Stimulated activated CD4-positive, alpha-beta T cell treated with anti-CD3 and anti-CD28 coated beads, TNF-alpha, amount 100 ng/mL, for 24 hours (primary cell): ENCODE measurements at places on chromosomes 12 and 14.

- DNase-seq, result no peak
Measured at GRCh38 chr12:19186722-19187661, 57.5 kb downstream of the PLEKHA5 start.

DNA sequence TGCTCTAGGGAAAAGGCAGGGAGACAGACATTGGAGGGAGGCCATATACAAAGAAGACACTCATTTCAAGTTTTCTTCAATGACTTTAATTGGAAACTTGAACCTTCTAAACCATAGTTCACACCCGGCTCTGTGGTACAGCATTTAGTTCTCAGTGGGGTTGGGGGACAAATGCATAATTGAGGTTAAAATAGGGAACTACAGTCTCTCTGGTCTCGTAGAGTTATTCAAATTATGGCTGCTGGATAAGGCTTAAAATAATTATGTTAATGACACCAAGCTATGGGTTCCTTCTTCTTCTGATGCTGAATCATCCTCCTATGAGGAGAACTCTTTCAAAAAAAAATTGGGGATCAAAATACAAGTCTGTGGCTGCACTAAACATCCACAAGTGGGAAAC lies 3.8 kb upstream of the RPAP3 start:
- no peak for DNase-seq

GRCh38 chr12:125954362-125954761 lies 889.1 kb downstream of the AACS start:
- no peak for DNase-seq

GRCh38 chr12:101749657-101750056 lies 10.4 kb upstream of the SYCP3 start:
- DNase-seq, result no peak

GRCh38 chr12:45232146-45232755 lies 16.4 kb downstream of the ANO6 start:
- no peak for DNase-seq

- no peak for DNase-seq
Measured at GRCh38 chr12:62725781-62726180, 209.2 kb downstream of the PPM1H start.

DNA sequence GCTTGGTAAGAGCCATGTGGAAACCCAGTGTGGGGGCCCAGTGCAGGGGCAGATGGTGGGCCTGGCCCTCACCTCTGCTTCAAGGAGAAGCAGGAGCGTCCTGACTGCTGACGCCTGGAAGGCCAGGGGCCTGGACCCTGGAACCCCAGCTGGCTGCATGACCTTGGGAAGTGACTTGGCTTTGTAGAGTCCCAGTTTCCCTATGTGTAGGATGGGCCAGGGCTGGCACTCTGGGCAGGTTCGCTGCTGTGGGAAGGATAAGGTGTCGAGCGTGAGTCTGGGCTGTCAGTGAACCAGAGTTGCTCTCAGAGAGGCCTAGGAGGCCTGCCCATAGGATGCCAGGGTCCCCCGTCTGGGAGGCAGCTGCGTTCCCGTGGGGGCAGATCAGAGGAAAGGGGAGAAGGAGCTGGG lies 43.2 kb downstream of the TRAFD1 start:
- no peak for DNase-seq

GRCh38 chr14:22780941-22781300 lies 14.4 kb downstream of the OXA1L start:
- DNase-seq, result no peak

DNA sequence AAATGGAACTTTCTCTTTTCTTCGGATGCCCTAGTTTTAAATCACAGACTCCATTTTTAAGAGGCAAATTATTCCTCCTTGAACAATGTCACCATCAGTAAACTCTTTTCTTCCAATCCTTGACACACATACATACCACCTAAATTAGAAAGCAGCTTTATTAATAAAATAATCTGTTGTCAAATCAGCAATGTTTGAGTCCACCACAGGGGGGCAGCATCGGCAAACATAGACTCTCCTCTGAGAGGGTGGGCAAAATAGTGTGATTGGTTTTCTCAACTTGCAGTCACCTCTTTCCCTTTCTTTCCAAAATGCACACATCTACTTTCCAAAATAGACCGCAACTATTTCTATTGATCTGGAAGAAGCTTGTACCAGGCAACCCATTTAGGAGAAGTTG lies 438.4 kb upstream of the OR4E1 start:
- DNase-seq, result no peak

- no peak for DNase-seq
Measured at GRCh38 chr12:62922539-62922938, 12.4 kb downstream of the PPM1H start.

DNA sequence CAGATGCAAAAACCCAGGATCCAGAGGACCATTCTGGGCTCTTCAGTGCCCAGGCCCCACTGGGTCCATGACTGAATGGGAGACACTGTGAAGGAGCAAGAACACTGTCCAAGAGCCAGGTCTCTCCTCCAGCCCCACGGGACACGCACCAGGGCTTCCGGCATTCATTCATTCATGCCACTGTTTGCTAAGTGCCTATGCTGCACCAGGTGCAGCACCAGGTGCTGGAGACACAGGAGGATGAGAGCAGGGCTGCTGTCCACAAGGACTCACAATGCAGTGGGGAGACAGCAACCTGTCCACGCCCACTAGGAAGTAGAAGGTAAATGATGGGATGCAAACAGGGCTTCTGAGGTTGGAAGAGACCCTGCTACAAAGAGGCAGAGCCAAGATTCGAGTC lies 20.4 kb downstream of the CLMN start:
- DNase-seq, result no peak

DNA sequence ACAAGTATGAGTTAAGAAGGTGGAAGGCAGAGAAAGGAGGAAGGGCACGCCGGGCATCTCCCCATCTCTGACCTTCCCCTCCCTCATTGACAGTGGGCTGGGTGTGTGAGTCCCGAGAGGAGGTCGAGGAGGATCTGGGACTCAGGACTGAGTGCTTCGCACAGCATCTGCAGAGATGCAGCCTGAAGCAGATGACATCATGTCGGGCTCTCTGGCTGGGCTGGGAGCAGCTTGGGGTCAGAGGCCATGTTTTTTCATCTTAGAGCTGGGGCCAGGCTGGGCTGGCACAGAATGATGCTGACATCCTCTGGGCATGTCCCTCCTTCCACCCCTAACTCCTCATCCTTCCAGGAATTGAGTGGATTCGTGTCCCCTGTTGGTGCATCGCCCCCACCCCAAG lies 43.5 kb downstream of the CMKLR1 start:
- no peak for DNase-seq

- no peak for DNase-seq
Measured at GRCh38 chr14:27528328-27528727, 930.5 kb upstream of the NOVA1 start.

- peak; percentile 2 for DNase-seq
Measured at GRCh38 chr12:88142610-88142991, 494 bp downstream of the TMTC3 start.

DNA sequence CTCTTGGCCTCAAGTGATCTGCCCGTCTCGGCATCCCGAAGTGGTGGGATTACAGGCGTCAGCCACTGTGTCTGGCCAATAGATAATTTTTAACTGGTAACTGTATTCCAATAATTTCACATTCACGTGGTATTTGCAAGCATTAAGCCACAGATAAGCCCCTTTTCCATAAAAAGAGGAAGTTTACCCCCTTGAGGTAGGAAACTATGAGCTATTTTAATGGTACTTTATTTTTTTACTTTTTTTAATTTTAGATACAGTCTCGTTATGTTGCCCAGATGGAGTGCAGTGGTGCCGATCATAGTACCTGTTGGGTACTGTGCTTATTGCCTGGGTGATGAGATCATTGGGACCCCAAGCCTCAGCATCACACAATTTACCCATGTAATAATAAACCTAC lies 42.9 kb upstream of the AP4S1 start:
- no peak for DNase-seq

DNA sequence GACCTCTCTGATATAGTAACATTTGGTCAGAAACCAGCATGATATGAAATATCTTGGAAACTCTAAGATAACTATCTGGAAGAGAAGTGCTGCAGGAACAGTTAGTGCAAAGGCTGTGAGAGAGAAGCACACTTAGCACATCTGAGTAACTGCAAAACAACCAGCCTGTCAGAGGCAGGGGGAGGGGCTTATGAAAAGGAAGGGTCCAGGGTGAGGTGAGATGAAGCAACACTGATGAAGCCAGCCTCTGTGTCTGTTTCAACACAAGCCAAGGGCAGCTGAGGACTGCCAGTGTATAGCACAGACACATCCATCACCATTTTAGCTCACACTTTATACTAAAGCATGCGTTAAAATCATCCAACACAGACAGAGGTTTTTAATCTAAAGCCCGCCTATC lies 37.4 kb upstream of the OVCH1 start:
- no peak for DNase-seq

DNA sequence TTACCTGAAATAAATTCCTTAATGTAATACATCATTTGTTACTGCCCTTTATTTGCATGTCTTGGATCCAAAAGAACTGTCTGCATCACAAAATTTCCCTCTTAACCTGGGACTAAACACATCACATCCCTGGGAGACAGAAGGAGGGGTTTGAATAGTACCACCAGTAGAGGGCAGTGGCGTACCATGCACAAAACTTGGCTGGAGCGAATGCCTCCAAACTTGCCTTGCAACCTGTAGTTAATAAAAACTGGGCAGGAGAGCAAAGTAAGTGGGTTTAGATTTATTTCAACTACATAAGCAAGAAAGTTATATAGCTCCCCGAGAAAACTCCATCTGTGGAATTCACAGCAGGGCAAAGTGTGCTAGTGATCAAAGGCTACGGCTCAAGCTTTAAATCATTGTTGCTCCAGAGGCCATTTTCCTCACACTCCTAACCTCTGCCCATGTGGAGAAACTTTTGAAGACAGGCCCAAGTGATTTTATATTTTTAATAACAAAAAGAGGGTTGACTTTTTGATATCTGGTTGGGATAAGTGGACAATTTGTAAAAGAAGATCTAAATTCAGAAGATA lies 1176.7 kb upstream of the SEL1L start:
- DNase-seq, result peak; percentile 6

- DNase-seq, result no peak
Measured at GRCh38 chr12:41946106-41946505, 198.6 kb downstream of the GXYLT1 start.

DNA sequence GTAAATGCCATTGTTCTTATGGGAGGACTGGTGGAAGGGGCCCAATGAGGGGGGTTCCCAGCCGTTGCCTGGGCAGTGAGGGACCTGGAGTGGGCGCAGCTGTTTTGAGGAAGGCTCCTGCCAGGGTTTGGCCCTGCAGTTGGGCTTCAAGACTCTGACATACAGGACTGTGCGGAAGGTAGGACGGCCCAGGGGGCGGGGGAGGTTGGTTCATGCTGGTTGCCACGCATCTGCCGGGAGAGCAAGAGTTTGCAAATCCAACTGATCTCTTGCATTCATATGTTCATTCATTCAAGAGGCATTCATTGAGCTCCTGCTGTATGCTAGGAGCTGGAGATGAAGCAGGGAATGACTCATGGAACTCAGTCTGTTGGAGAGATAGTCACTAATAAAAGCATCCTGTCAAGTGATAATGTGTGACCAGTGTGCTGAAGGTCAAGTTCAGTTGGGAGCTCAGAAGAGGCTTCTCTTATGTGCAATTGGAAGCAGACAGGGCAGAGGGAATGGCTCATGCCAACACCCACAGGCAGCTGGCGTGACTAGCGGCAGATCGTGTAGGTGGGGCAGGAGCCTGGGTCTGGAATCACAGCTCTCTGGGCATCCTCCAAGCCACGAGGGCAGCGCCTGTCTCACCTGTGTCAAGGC lies 7.8 kb downstream of the SH2B3 start:
- DNase-seq, result no peak

- DNase-seq, result no peak
Measured at GRCh38 chr12:31600750-31601149, 9.8 kb upstream of the DENND5B start.

GRCh38 chr14:92897922-92898565 lies 24.9 kb upstream of the CHGA start:
- DNase-seq, result peak; percentile 11

GRCh38 chr14:21940887-21941856 lies 267.6 kb upstream of the OR4E1 start:
- DNase-seq, result no peak

DNA sequence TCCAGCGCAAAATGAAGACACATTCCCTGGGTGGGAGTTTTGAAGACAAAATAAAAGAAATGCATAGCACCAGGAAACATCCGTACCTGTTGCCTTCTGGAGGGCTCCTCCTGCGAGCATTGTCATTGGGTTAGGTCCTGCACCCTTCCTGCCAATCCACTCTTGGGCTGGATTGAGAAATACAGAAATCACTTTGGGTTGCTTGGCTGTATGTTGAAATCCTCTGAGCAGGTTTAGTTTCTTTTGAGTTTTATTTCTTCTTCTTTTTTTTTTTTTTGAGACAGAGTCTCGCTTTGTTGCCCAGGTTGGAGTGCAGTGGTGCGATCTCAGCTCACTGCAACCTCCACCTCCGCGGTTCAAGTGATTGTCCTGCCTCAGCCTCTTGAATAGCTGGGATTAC lies 67.6 kb downstream of the ARF6 start:
- DNase-seq, result no peak

- no peak for DNase-seq
Measured at GRCh38 chr14:47442211-47442610, 233.2 kb downstream of the MDGA2 start.

- peak; percentile 12 for DNase-seq
Measured at GRCh38 chr12:68611094-68611805, 551 bp downstream of the RAP1B start.

DNA sequence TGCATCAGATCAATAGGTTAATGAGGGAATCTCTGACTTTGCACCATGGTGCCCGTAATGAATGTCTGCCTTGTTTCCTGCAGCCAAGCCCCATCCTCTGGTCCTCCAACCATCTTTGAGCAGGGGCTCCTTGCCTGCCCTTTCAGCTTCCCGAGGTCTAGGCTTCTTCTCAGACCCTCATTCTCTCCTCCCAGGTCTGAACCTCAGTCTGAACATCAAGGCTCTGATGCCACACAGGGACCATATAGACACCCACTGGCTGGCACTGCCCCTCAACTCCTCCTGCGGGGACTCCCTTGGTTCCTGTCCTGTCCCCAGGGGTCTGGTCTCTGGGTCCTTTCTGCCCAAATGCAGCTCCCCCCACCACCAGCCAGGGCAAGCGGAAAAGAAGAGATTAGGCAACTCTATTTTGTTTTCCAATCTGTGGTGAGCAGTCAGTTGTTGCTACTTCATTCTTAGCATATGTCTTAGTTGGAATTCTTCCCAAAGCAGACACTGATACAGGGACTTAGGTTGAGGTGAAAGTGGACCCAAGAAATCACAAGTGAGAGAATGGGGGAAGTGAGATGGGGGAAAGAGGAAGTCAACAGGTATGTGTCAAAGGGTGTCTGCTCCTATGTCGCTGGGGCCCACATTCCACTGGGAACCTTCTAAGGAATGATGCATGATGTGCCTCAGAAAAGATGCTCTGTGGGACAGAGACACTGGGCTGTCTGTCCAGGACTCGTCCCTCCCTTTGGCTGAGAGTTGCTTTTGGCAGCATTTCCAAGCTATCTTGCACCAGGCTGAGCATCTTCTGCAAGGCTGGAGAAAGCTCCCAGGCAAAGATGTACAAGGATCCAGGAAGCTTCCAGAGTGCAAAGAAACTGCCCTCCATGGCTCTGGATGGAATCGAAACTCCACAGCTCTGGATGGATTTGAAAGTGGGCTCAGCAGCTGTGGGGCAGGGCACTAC lies 1096.5 kb upstream of the TMEM132C start:
- no peak for DNase-seq
